ENCODE measurements at places on chromosomes 3 and 15. TPM values are rescaled to one million over a fixed set of nuclear protein-coding genes. Genes with fewer than 3 reads are reported as not detected.
A peak's percentile ranks its signal among the peaks of the same experiment; 100 is the strongest.

DNA sequence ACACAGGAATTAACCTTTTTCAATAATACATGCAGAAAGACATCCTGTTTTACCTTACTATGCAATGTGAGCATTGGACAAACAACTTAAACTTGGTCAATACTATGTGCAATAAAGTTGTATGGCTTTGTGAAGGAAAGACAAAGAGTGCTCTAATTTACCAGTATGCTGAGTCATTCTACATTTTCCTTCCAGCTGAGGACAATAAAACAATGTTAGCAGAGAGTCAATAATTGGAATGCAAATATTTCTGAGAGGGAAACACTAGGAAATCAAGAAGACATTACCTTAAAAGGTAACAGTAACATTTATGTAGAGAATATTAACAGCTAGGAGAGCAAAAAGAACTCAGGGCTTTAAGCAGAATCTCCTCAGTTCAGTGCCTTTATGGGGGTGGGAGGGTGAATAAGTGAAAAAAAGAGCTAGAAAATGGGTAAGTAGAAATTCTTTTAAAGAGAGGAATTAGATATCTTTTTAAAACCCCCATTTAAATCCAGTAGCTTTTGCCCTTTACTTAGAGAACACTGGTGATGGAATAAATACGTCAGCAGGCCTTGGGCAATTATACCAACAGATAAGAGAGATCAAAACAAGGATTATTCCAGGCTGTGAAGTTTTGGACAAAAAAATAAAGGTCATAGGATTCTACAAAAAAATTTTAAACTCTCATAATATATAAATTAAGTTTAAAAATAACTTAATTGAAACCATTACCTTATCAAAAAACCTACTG is 11.6 kb upstream of the HGD start:
- no peak for DNase-seq

MUC4 gene
- not detected for polyA plus RNA-seq

MED12L gene
- 0.06 TPM for polyA plus RNA-seq

SHC4 gene
- polyA plus RNA-seq = 0.74 TPM

- DNase-seq = no peak
Measured at GRCh38 chr15:48437178-48437577, 105.9 kb downstream of the DUT start.

DNA sequence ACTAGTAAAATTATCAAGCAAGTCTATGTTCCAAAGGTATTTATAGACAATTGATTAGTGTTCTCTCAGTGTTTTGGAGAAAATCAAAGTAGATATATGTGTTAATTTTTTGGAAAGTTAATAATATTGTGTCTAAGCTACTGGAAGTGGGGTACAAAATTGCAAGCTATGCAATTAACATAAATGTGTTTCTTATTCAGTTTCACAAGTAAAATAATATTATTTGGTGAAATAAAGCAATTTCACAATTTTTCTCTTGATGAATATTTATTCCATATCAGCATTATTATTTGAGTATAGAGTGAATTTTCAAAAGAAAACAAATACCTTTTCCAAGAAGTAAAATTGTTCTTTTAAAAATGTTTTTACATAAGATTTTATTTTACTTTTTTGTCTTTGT is 1047.7 kb downstream of the TBL1XR1 start:
- no peak for DNase-seq

- no peak for DNase-seq
Measured at GRCh38 chr3:73115806-73116205, 54.3 kb downstream of the EBLN2 start.

GRCh38 chr15:59401824-59402569 is 29.3 kb upstream of the MYO1E start:
- no peak for DNase-seq

DNA sequence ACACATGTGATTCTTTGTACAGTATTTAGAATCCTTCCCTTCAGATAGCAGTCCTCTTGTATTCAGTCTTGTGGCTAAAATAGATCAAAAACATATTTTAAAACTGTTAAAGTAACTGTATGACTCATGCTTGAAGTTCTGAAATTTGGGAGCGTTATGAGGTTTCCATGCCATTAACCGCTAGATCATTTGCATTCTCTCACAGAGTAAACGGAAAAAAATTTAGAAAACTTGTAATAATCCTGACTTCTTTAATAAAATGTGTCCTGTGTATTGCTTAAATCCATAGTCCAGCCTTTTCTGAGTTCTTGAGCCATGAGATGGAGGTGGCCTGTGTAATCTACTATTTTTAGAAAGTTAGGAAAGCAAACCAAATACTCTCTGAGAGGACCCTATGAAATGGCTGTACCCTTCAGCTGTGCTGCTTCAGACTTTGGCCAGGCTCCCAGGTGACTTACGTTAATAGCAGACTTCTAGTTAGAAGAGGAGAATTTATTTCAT is 33.8 kb downstream of the MBNL1 start:
- DNase-seq = peak; percentile 98

GRCh38 chr3:42745776-42746454 is 27.1 kb downstream of the CCDC13 start:
- DNase-seq = no peak

GRCh38 chr15:74369084-74369745 is 1.8 kb upstream of the CYP11A1 start:
- no peak for DNase-seq

CHRNA3 gene
- not detected for polyA plus RNA-seq

ACKR2 gene
- polyA plus RNA-seq = not detected

DNA sequence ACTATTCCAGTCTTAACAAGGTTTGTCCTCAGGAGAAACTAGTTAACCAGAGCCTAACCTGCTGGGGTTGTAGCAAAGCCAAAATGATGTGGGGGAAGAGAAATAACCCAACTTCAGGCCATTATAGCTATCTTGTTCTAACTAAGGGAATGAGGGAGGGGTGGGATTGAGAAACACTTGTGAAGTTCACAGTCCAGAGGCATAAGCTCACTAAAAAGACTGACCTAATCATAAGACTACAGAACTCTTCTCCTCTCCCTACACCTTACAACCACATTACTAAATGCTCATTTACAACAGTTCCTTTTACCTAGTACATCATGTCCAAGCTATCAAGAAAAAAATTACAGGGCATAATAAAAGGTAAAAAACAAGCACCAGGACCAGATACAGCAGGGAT is 52.8 kb downstream of the UBE3A start:
- no peak for DNase-seq

RLBP1 gene
- not detected for polyA plus RNA-seq

CCR5 gene
- polyA plus RNA-seq = not detected

DNA sequence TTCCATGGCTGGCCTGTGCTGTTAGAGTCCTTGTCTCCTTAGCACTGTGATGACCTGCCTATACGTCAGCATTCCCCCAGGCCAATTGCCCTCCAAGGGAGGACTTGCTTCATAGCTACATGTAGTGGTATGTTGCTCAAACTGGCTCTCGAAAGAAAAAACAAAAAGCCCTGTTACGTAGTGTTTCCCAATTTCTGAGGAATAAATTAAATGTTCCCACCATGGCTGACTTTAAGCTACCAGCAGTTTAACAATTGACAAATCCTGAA is 54.6 kb downstream of the WNT7A start:
- no peak for DNase-seq

HGD gene
- polyA plus RNA-seq = 0.11 TPM

DNA sequence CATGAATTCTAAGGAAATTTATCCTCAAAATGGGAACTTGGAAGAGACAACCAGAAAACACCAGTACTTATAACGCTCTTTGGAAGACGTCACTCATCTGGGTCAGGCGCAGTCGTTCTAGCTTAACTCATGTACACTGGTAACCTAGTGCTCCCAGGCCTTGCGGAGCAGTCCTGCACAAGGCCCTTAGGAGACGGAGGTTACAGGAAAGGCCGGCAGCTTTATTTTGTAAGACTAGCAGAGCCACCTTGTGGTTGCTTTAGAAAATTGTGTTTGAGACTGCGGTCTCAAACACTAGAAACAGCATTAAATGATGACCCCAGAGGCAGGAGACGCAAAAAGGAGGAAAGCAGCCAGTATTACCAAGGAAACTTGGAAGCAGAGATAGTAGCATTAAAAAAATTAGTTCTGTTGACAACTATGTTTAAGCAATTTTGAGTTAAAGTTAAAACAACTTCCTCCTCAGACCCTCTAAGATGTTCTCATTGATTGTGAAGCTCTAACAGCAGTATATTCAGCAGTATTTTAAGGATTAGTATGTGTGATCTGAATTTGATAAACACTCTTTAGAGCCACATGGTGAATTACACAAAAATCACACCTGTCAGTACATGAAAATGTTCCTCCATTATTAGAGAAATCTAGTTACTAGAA is 141.9 kb upstream of the C2CD4B start:
- no peak for DNase-seq

PAQR9 gene
- polyA plus RNA-seq = not detected

TRPM1 gene
- polyA plus RNA-seq = 0.44 TPM

DNA sequence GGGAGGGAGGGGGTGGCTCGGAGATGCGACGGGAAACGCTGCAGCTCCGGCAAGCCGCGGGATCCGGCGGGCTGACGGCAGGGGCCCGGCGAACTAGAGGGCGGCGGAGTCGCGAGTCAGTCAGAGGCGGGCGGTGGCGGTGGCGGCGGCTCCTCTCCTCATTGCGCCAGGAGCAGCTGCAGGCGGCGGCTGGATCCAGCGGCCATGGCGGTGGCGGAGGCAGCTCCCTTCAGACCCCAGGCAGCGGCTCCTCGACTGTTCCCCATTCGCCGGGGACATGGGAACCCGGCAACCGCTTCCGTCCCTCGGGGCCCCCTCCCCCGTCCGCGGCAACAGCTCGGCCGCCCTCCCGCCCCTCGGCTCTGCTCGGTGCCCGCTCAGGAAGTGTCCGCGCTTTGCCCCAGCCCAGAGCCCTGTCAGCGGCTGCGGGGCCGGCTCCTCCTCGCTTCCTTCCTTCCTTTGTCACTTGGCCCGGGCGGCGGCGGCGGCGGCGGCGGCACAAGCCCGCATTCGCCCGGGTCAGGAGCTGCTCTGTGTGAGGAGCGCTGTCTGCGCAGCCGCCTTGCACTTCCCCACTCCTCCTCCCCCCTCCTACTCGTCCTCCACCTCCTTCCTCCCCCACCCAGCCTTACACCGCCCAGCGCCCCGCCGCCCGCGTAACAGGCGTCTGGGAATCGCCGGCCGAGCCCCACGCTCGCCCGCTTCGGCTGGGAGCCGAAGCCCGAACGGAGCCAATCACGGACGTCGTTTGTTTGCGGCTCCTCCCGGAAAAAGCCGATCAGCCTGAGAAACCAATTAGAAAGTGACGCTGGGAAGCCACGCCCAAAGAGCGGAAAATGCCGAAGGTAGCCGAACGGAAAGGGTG is at the start of gene GSK3B:
Gene GSK3B (minus strand): TSS at position 537 of the 865 bp plus-strand sequence. CDS start 1,013 bp downstream, outside the sequence.
- DNase-seq = peak; percentile 12

GRCh38 chr15:70510433-70510832 is 252.9 kb downstream of the UACA start:
- no peak for DNase-seq

KNG1 gene
- polyA plus RNA-seq = not detected

SCAPER gene
- polyA plus RNA-seq = 2.6 TPM

MTMR10 gene
- 13.7 TPM for polyA plus RNA-seq

- DNase-seq = no peak
Measured at GRCh38 chr15:43948691-43949325, 122.0 kb downstream of the WDR76 start.

HHLA2 gene
- polyA plus RNA-seq = not detected

DNA sequence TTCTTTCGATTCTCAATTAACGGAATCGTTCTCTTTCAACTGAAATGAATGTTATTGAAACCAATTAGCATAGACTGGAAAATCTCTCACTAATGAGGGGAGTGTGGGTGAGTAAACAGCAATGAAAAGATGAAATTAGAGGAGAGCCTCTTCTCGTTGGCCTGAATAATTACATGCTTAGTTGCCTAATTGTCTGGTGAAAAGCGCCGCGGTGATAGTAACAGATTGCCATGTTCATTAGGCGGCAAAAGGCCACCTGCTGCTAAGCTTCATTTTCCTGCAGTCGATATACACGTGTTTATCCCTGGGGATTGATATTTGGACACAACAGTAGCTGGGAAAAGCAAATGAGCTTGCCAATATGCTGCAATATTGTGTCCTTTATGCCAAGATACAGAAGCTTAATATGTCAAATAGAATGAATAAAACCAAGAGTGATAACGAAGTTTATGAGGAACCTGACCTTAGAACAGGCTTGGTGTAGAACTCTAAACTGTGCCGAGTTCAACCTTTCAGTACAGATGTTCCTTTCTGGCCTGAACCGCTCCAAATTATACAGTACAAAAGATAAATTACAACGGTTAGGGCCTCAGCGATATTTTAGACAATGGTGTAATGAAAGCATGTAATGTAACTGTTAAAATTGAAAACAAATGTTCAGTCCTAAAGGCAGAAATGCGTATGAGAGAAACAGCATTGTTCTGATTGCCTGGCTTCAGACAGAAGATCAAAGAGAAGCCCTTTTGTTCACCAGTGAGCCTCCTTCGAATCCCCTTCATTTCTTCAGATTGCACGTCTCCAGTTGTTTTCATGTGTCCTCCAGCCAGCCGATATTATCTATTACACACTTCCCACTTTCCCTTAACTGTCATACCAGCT is 185.2 kb downstream of the SHOX2 start:
- DNase-seq = no peak

CADPS gene
- polyA plus RNA-seq = not detected

DNA sequence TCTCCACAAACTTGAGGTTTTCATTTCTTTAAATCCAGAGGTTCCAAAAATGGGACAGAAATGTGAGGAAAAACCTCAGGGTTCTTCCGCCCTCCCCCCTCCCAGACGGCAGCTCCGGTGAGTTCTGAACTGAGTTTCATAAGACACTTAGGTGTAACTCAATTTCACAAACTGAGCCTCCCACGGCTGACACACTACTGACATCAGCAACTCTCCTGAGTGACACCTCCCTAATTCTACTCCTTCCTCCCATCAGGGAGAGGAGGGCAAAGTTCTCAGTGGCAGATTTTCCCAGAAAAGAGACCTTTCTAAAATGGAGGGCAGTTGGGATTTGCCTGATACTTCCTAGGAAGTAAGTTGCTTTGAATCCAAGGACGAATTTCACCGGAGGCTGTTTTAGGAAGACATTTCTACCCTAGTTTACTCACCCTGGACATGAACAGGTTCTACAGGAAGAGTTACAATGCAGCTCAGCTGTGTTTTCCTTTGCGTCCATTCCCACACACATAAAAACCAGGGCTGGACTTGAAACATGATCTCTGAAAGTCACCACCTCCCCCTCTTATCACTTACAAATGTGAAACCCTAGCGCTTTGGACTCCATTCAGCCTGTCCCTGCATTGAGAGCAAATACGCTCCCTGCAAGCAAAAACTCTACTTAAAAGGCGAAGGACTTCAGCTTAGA is 78.1 kb upstream of the LMOD3 start:
- peak; percentile 2 for DNase-seq

GRCh38 chr15:33188159-33188558 is 6.4 kb downstream of the FMN1 start:
- no peak for DNase-seq

DNA sequence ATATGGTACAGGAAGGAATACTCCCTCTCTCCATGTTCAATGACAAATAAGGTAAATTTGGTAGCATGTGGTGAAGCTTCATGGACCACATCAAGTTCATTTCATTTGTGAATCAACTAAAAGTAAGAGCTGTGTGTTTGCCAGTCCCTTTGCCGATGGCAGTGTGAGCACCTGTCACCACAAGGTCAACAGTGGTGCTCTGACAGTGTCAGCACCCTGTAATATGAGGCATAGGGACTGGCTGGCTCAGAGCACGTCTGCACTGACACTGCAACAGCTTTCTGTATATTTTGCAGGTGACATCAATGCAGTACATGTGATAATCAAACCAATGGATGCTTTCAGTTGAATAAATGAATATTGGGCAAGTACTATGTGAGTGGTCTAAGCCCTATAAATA is 852.4 kb downstream of the TUSC7 start:
- no peak for DNase-seq

PTPN23 gene
- polyA plus RNA-seq = 2.1 TPM
